ENCODE measurements at places on chromosomes 6 and 20.

DNA sequence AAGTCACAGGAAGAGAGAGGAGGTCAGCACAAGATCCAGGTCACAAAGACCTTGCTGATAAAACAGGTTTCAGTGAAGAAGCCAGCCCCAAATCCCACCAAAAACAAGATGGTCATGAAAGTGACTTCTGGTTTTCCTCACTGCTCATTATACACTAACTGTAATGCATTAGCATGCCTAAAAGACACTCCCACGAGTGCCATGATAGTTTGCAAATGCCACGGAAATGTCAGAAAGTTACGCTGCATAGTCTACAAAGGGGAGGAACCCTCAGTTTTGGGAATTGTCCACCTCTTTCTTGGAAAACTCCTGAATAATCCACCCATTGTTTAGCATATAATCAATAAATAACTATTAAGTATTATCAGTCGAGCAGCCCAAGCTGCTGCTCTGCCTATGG is 427.2 kb downstream of the RFPL4B start:
- no peak for DNase-seq

GRCh38 chr6:37622646-37623071 is 75.0 kb downstream of the MDGA1 start:
- DNase-seq = no peak

GRCh38 chr6:108739496-108740330 is 108.5 kb upstream of the ARMC2 start:
- no peak for DNase-seq

GRCh38 chr20:35404614-35405259 is 7.0 kb downstream of the UQCC1 start:
- DNase-seq = no peak

- DNase-seq = no peak
These were observed 45.8 kb downstream of the TOP1 start for GRCh38 chr20:41074441-41074840.

GRCh38 chr6:23532227-23532626 is 593.8 kb upstream of the NRSN1 start:
- no peak for DNase-seq

DNA sequence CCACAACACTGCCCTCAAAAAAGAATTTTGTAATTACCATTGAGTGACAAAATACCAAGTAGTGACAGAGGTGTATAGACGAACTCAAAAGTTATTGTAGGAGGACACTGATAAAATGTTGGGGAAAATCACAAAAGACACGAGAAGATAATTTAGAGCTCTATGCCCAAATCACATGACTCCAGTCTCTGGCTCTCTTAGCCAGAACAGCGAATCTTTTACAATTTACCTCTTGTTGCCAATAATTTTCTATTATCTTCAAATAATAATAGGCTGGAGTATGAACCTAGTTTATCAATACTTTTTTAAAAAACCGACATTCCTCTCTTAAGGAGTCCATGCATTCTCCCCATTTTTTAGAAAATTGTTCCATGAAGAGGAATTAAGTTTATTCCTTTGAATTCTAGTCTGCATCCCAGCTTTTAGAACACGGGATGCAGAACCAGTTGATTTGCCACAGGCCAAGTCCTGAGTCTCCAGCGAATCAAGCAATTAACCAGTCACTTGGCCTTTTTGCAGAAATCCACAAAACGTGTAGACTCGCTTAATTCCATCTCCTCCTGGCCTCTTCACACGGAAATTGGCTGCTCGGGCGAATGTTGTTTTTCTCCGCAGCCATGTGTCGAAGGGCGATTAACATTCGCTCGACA is 507 bp upstream of the RIPPLY2 start:
- no peak for DNase-seq

All from stimulated activated CD4-positive, alpha-beta T cell treated with anti-CD3 and anti-CD28 coated beads, Interleukin-12 subunit alpha, Interleukin-12 subunit beta, amount 100 ng/mL, for 48 hours (primary cell).